T-helper 17 cell (primary cell): ENCODE measurements at places on chromosomes 11 and 22. TPM values are rescaled to one million over a fixed set of nuclear protein-coding genes. Genes with fewer than 3 reads are reported as not detected.
A peak's percentile ranks its signal among the peaks of the same experiment; 100 is the strongest.

The DUSP8 gene
- 79.5 TPM for total RNA-seq

The CCDC87 gene
- 0.63 TPM for total RNA-seq

The OR9Q2 gene
- not detected for total RNA-seq

The HIC2 gene
- total RNA-seq: 11.9 TPM

The TST gene
- 0.60 TPM for total RNA-seq

The CHRDL2 gene
- total RNA-seq: not detected

The GAL3ST1 gene
- total RNA-seq: not detected

The DAGLA gene
- total RNA-seq: 2.1 TPM

DNA sequence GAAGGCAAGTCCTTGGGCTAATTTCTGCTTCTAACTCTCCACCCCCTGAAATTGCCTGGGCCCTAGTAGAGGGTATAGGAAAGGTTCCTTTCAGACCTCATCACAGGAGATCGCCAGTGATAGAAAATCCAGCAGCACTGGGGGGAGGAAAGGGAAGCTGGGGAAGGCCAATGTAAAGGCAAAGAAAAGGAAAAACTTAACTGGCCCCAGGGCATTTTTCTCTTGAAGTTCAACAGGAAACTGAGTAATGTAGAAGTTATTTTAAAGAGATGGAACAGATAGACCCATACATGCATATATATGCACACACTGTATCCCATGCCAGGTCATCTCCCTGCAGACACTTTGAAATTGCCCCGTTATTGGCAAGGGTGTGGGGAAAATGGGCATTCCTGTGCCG lies 134.0 kb downstream of the TRIM44 start:
- no peaks in the 10 kb centered on the region for H3K27me3 ChIP-seq
- H3K27ac ChIP-seq: no peak overlapping the region
- no peak for DNase-seq
- H3K36me3 ChIP-seq: peaks cover 4% of the 10 kb centered on the region
- no peak overlapping the region for H3K4me3 ChIP-seq

- H3K27me3 ChIP-seq: no peaks in the 10 kb centered on the region
- peaks cover 27% of the 10 kb centered on the region for H3K4me1 ChIP-seq
- no peak overlapping the region for H3K4me3 ChIP-seq
- peak overlapping the region; percentile 98 for H3K27ac ChIP-seq
Measured at GRCh38 chr11:18392434-18393321, 1.7 kb upstream of the LDHA start.

- H3K27ac ChIP-seq: peak overlapping the region; percentile 75
- H3K27me3 ChIP-seq: no peaks in the 10 kb centered on the region
- DNase-seq: no peak
- H3K4me3 ChIP-seq: peak overlapping the region; percentile 19
Measured at GRCh38 chr11:72969894-72970335, 155.7 kb downstream of the ATG16L2 start.

DNA sequence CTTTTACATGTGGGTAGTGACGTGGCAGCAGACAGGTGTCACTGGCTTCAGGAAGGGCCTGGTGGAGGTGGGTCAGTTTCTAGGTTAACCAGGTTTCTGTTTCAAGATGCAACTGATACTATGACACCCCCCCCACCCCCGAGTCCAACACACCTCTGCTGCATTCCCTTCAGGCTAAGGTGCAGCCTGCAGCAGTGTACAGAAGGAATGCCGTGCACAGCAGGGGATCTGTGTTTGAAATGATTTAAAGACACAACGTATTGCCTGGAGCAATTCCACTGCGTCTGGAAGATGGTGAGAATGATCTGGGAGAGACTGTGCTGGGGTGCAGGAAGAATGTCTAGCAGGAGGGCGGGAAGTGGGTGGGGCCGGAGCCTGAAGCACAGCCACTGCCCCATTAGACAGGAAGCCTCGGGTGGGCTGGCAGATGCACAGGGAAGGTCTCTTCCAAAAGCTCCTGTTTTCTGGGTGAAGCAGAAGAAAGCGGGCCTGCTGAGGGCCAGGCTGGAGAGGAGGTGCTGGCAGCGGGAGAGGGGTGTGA lies 11.9 kb upstream of the TESMIN start:
- no peaks in the 10 kb centered on the region for H3K27me3 ChIP-seq
- H3K4me3 ChIP-seq: no peak overlapping the region
- peaks cover 5% of the 10 kb centered on the region for H3K4me1 ChIP-seq
- peaks cover 6% of the 10 kb centered on the region for H3K36me3 ChIP-seq
- H3K27ac ChIP-seq: no peak overlapping the region

DNA sequence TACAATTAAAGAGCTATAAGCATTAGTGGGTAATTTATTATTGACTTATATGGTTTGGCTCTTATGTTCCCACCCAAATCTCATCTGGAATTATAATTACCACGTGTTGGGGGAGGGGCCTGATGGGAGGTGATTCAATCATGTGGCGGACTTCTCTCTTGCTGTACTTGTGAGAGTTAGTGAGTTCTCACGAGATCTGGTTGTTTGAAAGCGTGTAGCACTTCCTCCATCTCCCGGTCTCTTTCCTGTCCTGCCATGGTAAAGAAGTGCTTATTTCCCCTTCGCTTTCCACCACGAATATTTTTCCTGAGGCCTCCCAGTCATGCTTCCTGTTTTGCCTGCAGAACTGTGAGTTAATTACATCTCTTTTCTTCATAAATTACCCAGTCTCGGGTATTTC lies 28.1 kb upstream of the CHORDC1 start:
- peaks cover 5% of the 10 kb centered on the region for H3K36me3 ChIP-seq
- H3K27ac ChIP-seq: peak overlapping the region; percentile 19
- peaks cover under 1% of the 10 kb centered on the region for H3K27me3 ChIP-seq
- peak overlapping the region; percentile 63 for H3K4me3 ChIP-seq
- H3K4me1 ChIP-seq: peaks cover 28% of the 10 kb centered on the region

GRCh38 chr11:101931692-101932091 lies 15.4 kb upstream of the ANGPTL5 start:
- peaks cover 5% of the 10 kb centered on the region for H3K36me3 ChIP-seq
- no peaks in the 10 kb centered on the region for H3K27me3 ChIP-seq
- no peak overlapping the region for H3K27ac ChIP-seq
- no peak for DNase-seq
- H3K4me1 ChIP-seq: no peaks in the 10 kb centered on the region

DNA sequence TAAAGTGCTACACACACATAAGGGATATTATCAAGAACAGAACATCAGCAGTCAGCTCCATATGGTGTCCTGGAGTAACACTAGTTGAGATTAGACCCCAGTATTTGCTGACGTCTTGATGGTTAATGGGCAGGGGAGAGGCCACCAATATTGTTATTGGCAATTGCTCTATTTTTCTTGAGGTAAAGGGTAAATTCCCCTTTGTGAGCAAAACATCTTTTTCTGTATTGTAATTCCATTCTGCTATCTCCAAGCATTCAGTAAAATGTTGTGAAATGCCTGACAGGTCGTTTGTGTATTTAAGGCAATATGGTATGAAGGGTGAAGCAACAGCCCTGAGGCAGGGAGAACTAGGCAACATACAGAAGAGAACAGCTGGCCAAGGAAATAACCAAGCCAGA lies 21.9 kb downstream of the PC start:
- DNase-seq: no peak
- H3K27me3 ChIP-seq: peaks cover 21% of the 10 kb centered on the region
- no peaks in the 10 kb centered on the region for H3K4me1 ChIP-seq
- H3K27ac ChIP-seq: no peak overlapping the region
- peaks cover 3% of the 10 kb centered on the region for H3K36me3 ChIP-seq
- no peak overlapping the region for H3K4me3 ChIP-seq

DNA sequence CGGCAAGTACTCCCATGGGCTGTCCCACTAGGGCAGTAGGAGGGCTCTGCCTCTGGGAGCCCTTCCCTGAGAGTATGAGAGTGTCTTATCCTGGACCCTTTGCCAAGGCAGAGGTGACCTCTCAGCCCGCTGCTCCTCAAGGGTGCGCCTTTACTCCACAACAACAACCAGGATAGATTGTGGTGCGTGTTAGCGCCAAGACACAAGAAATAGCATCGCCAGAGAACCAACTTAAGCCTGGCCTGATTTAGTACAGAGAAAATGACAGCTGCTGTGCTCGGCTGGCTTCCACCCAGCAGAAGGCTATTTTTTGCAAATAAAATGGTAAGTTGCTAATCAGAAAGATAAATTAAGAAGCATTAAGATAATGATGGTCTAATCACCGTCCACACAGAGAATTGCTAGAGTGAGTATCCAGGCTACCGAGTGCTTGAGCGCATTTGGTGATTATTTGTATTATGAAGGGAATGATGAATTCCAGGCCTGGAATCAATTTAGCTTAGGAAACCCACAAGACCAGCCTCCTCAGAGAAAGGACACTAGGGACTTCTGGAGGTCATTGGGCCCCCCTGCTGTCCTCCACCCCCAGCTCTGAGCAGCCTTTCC lies 119.8 kb downstream of the PKNOX2 start:
- peaks cover 48% of the 10 kb centered on the region for H3K27me3 ChIP-seq
- no peak for DNase-seq
- H3K4me3 ChIP-seq: no peak overlapping the region

- no peak overlapping the region for H3K4me3 ChIP-seq
- H3K27ac ChIP-seq: peak overlapping the region; percentile 61
- peaks cover 2% of the 10 kb centered on the region for H3K36me3 ChIP-seq
- H3K27me3 ChIP-seq: no peaks in the 10 kb centered on the region
- H3K4me1 ChIP-seq: peaks cover 10% of the 10 kb centered on the region
Measured at GRCh38 chr11:61345954-61346843, 13.2 kb downstream of the TKFC start.

GRCh38 chr11:92837595-92837994 lies 131.9 kb upstream of the MTNR1B start:
- DNase-seq: no peak
- no peak overlapping the region for H3K27ac ChIP-seq
- H3K36me3 ChIP-seq: no peaks in the 10 kb centered on the region
- H3K4me1 ChIP-seq: peaks cover 3% of the 10 kb centered on the region

- H3K4me1 ChIP-seq: peaks cover 4% of the 10 kb centered on the region
- no peak overlapping the region for H3K27ac ChIP-seq
- no peaks in the 10 kb centered on the region for H3K27me3 ChIP-seq
- no peak for DNase-seq
Measured at GRCh38 chr11:134202661-134203060, 21.1 kb downstream of the NCAPD3 start.

DNA sequence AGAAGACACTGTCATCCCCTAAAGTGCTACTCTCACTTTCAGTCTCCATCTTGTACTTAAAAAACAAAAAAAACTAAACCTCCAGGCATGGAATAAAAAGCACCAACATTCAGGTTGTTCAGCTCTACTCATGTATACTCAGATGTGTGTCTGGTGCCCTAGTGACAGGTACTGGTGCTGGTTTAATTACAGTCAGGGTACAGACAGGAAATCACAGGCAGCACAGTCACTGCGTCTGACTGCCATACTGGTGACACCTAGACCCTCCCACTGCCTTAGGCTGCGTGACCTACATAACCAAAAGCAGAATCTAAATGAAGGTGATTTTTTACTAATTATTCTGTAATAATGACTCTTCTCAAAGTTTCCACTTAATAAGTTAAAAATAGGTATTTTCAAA lies at the start of gene ARHGAP32:
Gene ARHGAP32 (minus strand): TSS at position 176 of the 400 bp plus-strand sequence. CDS start 127 bp downstream, at position 49.
- no peaks in the 10 kb centered on the region for H3K36me3 ChIP-seq
- H3K4me1 ChIP-seq: no peaks in the 10 kb centered on the region
- no peaks in the 10 kb centered on the region for H3K27me3 ChIP-seq

GRCh38 chr11:77619576-77620198 lies 17.9 kb downstream of the CLNS1A start:
- H3K4me1 ChIP-seq: peaks cover 4% of the 10 kb centered on the region
- H3K36me3 ChIP-seq: peaks cover 6% of the 10 kb centered on the region
- no peaks in the 10 kb centered on the region for H3K27me3 ChIP-seq
- peak overlapping the region; percentile 19 for H3K27ac ChIP-seq
- H3K4me3 ChIP-seq: no peak overlapping the region

GRCh38 chr11:122900587-122901202 lies 18.1 kb downstream of the JHY start:
- H3K4me3 ChIP-seq: no peak overlapping the region
- no peak overlapping the region for H3K27ac ChIP-seq
- no peaks in the 10 kb centered on the region for H3K27me3 ChIP-seq
- peaks cover 7% of the 10 kb centered on the region for H3K4me1 ChIP-seq
- no peak for DNase-seq
- no peaks in the 10 kb centered on the region for H3K36me3 ChIP-seq

DNA sequence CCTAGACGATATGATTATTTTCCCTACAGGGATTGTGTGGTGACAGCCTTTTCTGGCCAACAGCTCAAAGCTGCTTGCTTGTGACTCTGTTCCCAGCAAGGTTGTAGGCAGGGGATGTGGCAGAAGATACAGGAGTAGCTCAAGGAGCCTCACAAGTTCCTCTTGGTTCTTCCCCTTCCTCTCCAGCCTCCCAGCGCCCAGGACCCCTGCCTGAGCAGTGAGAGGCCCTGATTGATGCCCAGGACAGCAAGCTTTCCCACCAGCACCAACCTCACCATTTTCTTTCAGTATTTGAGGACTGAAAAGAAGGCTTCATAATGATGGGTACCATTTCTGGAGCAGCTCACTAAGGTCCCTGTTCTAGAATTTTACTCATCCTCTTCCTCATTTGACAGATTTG lies 248.0 kb downstream of the TENM4 start:
- no peak overlapping the region for H3K27ac ChIP-seq
- no peaks in the 10 kb centered on the region for H3K27me3 ChIP-seq
- no peaks in the 10 kb centered on the region for H3K36me3 ChIP-seq
- no peaks in the 10 kb centered on the region for H3K4me1 ChIP-seq
- H3K4me3 ChIP-seq: no peak overlapping the region
- DNase-seq: no peak

- no peak overlapping the region for H3K27ac ChIP-seq
- H3K36me3 ChIP-seq: no peaks in the 10 kb centered on the region
- DNase-seq: no peak
- H3K27me3 ChIP-seq: peaks cover 3% of the 10 kb centered on the region
- peaks cover 17% of the 10 kb centered on the region for H3K4me1 ChIP-seq
Measured at GRCh38 chr11:123235656-123236261, 40.7 kb upstream of the CLMP start.

DNA sequence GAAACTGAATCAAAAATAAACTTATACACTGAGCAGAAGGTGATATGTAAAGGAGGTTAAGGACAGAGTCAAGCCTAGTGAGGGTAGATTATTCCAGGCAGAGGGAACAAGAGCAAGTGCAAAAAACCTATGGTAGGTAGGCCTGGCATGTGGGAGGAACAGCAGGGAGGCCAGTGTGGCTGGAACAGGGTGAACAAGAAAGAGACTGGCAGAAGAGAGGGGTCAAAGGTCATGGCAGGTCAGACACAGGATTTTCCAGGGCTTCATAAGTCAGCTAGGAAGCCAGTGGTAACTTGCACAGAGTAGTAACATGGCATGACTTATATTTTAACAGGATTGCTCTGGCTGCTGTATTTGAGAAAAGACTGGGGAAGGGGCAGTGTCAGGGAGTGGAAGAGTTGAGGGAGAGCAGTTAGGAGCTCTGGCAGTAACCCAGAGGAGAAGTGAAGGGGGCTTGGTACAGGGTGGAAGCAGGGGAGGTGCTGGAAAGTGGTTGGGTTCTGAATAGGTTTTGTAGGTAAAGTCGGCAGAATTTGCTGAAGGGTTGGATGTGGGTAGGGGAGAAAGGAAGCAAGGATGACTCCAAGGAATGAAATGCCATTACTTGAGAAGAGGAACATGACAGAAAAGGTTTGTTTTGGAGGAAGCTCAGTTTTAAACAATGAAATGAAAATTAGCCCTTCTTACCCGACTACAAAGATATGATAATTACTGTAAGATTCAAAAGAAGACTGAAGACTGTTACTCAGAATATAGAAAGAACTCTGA lies 86.2 kb downstream of the ZNRF3 start:
- peaks cover 33% of the 10 kb centered on the region for H3K27me3 ChIP-seq
- no peak overlapping the region for H3K27ac ChIP-seq
- H3K36me3 ChIP-seq: no peaks in the 10 kb centered on the region
- peaks cover 2% of the 10 kb centered on the region for H3K4me1 ChIP-seq
- DNase-seq: no peak
